ENCODE measurements at places on chromosomes 1 and 21.

DNA sequence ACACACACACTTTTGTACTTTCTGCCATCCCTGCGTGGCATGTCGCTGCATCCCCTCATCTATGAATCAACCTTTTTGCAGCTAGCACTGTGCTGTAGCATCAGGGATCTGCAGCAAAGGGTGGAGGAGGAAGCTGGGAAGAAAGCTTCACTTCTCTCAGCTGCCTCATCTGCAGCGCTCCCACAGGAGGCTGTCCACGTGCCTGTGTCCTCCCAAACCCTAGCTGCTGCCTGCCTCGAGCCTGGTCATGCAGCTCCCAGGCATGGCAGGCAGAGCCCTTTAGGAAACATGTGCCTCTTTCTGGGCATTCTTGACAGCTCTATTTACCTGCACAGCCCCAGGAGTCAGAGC lies 262.1 kb upstream of the SGIP1 start:
- DNase-seq: peak; percentile 27

- DNase-seq: peak; percentile 35
Measured at GRCh38 chr1:55894521-55894920, 679.4 kb upstream of the USP24 start.

GRCh38 chr21:45727390-45727789 lies 83.9 kb downstream of the PCBP3 start:
- DNase-seq: no peak

- no peak for DNase-seq
Measured at GRCh38 chr1:197145446-197146024, 934 bp downstream of the ASPM start.

- DNase-seq: no peak
Measured at GRCh38 chr21:31159808-31160207, 121.5 kb upstream of the KRTAP19-8 start.

DNA sequence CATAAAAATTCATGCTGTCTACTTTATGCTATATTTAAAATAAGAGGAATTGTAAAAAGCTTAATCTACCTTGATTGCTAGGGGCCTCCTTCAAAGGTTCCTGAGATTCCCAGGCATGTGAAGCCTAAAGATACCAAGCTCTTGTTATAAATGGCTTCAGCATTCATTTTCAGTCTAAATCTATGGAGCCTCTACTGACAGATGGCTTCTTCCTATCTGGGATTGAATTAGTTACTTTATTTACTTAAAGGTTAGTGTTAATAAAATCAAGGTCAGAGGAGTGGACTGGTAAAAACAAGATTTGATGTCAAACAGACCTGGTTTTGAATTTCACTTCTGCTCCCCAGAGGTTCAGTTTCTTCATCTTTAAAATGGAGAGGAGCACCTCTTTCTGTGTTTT lies 93.7 kb downstream of the TNNI3K start:
- DNase-seq: no peak

DNA sequence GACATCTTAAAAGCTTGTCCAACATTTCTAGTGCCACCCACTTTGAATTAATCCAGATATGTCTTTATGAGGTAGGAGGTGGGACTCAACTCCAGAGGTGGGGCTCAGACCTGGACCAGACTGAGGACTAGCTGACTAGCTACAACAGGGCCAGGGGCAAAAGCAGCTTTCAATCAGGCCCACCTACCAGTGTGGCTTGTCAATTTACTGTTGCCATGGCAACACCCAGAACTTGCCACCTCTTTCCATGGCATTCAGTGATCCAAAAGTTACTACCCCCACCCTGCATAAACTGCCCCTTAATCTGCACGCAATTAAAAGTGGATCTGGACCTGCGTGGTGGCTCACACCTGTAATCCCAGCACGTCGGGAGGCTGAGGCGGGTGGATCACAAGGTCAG lies 113.2 kb upstream of the KAZN start:
- no peak for DNase-seq

DNA sequence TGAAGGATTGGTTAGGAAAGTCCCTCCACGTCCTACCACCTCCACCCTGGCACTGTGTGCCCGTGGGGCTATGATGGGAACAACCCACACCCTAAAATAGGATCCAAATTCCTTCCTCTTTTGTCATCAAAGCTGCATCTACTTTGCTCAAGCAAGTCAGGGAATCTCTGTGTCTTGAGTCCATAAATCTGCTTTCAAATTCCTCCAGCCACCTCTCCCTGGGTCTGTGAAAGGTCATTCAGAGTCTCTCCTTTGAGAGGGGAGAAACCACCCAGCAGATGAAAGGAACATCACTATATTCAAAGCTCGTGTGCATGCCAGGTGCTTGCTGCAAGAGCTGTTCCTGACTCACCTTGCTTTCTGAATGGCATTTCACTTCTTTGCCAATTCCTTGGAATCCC lies 243.6 kb downstream of the TM2D1 start:
- DNase-seq: no peak

DNA sequence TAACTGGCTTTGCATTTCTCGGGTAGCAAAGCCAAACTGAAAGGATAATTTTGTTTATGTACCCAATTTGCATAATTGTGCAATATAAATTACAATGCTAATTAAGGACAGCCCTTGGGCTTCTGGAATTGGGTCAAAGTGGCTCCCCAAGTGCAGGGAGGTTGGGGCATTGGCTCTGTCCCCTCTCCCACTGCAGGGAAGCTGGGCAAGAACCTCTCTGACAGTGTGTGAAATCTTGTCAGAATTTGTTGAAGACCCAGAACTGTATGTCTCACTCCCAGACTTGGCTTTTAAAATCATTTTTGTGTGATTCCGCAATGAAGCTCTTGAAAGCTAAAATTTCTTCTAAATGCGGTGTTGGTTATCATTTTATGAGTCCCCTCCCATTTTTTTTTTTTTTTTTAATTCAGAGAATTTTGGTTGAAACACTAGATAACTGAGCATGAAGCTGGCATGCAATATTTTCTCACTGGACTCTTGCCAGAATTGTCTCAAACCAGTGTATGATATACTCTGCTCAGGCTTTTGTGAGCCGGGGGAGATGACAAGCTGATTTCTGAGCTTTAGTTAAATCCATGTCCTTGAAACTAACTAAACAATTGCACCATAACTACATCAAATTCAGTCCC lies 878.9 kb upstream of the CXADR start:
- DNase-seq: no peak

GRCh38 chr1:56719171-56719570 lies 74.1 kb downstream of the PRKAA2 start:
- DNase-seq: no peak

GRCh38 chr1:196477262-196477661 lies 131.0 kb downstream of the KCNT2 start:
- DNase-seq: no peak
